ENCODE measurements at places on chromosomes 7 and 10. TPM values are rescaled to one million over a fixed set of nuclear protein-coding genes. Genes with fewer than 3 reads are reported as not detected.

The PRRT4 gene
- polyA plus RNA-seq, result not detected

The GNGT1 gene
- not detected for polyA plus RNA-seq

DNA sequence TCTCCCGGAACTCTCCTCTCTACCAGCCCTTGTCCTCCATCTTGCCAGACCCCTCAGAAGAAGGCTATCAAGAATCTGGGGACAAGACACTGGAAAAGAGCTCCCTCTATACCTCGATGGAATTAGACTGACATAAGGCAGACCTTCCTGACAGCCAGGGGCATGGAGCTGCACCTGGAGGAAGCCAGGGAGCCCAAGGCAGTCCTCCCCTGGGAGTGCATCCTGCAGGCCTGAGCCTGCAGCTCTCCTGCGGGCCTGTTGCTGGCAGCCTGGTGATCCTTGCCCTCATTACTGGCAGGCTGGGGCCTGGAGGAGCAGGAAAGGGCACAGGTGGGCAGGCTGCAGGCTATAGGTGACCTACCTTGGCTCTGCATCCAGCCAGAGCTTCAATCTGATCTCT, 323.4 kb downstream of the GRID1 start:
- no peak for DNase-seq

- DNase-seq, result no peak
Measured at GRCh38 chr10:28559618-28560017, 26.7 kb downstream of the WAC start.
